ENCODE measurements at places on chromosomes 11 and 22.

DNA sequence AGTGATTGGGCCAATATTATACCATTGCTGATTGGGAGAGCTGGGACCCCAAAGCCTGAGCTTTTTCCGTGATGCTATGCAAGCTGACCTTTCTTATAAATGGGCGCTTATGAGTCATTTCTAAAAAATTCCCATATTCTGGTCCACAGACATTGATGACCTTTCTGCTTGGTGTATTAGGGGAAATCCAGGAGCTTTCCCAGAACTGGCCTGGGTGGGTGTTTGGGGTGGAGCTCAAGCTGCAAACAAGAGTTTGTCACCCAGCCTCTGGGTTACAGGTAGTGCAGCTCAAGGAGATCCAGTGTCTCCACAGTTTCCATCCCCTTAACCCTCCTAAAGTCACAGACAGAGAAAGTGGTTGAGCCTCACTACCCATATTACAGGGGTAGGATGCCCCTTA, 67.7 kb downstream of the CCDC81 start:
- no peak for DNase-seq

- no peak for DNase-seq
Measured at GRCh38 chr11:124740277-124740882, 638 bp downstream of the NRGN start.

DNA sequence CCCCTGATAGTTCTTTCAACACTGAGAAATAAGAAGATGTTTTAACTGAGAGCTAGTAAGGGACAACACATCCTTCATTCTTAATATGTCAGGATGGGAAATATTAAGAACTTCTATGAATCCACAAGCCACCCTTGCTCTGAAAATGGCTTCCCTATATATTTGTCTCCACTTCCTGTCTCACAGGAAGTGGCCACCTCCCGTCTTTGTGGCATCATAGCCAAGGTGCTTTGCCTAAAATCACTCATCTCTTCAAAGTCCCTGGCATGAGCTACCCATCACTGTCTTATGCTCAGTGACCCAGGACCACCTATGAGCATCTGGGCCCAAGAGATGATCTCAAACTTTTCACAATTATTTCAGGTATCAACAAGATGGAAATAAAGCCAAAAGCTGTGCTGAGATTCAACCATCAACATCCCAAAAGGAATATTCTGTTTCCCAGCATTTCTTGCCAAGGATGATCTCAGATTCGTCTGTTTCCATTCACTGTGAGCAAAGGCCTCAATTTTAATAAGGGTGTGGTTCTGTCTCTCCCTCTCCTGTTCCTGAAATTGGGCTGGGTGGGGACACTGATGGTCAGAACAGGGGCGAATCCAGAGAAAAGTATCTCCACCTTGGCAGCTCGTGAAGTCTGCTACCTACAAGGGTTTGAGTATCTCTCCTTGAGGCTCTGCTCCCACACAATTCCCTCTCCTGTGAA, 493.9 kb downstream of the MN1 start:
- no peak for DNase-seq

- DNase-seq = no peak
Measured at GRCh38 chr11:86772999-86773398, 27.3 kb upstream of the PRSS23 start.

DNA sequence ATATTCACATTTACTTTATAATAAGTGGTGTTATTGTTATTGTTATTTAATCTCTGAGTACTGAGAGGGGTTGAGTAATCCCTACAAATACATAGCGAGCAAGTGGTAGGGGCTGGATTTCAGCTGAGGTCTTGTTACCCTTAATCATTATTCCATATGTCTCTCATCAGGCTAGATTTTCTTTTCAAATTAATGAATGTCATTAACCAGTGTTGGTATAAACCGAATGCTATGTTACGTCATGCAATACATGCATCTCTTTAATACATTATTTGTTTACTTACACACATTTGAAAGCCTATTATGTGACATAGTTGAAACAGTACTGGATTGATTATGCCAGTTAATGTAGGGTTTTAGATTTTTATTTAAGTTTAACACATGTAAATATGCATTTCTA, 18.9 kb downstream of the PDGFD start:
- DNase-seq = no peak

DNA sequence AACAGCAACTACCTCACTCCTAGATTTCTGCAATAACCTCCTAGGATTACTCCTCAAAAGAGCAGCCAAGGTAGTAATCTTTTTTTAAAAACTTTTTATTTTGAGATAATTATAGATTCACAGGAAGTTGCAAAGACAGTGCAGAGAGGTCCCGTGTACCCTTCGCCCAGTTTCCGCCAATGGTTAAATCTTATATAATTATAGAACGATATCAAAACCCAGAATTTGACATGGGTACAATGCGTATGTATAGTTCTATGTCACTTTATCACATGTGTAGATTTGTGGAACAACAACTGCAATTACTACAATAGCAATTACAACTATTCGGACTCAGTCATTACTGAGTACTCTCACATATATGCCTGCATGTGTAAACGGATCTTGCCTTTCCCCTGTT, 94.8 kb upstream of the APOA1 start:
- DNase-seq = no peak

- DNase-seq = no peak
Measured at GRCh38 chr11:121246769-121247035, 45.9 kb upstream of the SC5D start.

DNA sequence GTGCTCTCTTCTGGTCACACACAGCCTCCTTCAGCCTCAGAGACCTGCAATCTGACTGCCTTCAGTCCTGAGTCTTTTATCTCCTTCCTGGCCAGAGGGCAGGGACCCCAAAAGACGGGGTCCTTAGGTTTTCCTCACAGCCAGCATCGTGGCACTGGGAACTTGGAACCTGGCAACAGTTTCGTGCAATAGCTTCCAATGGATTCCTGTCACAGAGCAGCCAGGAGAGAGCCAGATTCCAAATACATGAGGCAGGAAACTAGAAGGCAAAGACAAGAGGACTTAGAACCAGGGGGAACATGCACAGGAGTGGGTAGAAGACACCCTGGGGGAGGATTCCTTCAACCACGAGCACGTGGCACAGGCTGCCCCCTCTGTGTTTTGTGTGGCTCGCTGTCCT, 48.6 kb downstream of the C11orf91 start:
- no peak for DNase-seq

DNA sequence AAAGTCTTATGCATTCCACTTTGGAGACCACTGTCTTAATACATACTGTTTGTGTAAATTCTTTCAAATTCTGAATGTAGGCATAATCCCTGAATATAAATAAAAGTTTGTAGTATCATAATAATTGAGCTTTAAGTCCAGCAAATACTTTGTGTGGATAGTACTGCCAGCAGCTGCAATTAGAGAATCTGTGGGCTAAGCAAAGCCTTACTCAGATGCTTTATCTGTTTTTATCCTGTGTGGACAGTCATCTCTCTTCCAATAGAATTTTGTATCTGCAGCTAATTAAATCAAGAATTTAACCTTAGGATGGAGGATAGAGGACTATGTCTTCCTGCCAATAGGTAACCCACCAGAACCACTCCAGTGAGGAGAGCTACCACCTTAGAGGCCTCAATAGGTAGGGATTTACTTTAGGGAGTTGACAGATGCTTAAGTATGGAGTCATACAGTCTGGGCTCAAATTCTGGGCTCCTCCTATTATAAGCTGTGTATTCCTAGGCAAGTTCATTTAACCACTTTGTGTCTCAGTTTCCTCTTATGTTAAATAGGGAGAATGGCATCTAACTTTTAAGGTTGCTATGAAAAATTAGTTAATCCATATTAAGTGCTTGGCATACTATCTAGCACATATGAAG, 71.1 kb downstream of the STIM1 start:
- no peak for DNase-seq

DNA sequence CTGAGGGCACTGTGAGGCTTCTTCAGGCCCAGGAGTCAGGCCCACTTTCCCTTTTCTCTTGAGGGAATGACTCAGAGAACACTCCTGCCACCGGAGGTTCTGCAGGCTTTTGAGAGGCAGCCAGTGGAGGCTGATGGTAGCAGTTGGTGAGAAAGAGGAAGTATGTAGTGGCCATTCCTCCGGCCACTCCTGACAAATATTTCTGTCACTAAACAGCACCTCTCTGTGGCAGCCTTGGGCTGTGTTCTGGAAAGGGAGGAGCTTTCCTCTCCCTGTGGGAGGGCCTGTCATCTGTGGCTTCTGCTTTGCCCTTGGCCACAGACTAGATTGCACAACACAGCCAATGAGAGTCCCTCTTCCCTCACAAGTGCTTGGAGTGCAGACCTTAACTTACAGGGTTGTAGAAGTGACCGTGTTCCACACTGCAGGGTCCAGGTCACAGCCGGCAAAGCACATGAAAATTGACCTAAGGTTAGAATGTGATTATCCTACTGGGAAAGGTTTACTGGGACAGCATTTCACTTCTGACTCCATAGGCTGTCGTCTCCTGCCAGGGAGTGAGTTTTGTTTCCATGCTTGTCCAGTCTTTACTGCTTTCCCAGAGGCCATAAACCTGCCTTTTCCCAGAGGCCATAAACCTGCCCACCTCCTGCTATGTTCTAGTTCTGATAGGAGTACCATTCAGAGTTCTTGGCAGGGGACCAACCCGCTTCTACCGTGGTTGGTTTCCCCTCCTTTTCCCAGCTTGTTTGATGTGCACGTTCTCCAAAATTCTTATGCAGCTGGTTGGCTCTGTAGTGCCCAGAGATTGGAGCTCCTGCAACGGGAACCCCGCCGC, 33.3 kb downstream of the MARK2 start:
- no peak for DNase-seq

DNA sequence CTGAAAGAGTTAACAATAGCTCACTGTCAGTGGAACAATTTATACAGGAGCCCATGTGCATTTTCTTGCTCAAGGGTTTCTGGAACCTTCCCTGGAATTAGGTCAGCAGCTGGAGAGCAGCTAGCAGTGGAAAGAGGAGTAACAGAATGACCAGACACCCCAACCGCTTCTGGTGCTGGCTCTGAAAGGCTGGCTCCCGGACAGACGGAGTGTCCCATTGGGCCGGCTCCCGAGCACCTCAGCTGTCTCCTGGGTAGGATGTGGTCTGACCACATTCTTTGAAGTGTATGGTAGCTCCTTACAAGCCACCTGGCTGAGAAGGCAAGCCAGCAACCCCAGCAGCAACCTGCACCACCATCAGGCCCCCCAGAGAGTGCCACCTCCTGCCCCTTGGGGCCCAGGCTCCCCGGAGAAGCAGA, 44.7 kb downstream of the ABTB2 start:
- no peak for DNase-seq

DNA sequence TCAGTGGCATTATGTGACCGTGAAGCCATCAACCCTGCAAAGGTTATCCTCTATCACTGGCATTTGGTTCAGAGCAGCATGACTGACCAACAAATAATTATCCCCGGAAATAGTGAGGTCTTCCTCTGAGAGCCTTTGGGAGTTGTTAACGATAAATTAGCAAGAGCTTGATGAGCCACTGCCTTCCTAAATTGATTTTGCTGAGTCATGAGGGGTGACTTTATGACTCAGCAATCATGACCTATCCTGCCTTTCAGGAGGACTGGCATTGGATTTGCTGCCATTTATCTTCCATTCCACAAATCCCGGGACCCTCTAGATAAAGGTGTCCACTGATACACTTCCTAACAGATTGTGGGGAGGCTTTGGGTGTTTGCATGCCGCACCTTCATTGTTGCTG, 80.8 kb upstream of the MTNR1B start:
- no peak for DNase-seq
